Mesenchymal stem cell (in vitro differentiated cells and primary cell): ENCODE measurements at places on chromosomes 2 and 18.
A peak's percentile ranks its signal among the peaks of the same experiment; 100 is the strongest.

DNA sequence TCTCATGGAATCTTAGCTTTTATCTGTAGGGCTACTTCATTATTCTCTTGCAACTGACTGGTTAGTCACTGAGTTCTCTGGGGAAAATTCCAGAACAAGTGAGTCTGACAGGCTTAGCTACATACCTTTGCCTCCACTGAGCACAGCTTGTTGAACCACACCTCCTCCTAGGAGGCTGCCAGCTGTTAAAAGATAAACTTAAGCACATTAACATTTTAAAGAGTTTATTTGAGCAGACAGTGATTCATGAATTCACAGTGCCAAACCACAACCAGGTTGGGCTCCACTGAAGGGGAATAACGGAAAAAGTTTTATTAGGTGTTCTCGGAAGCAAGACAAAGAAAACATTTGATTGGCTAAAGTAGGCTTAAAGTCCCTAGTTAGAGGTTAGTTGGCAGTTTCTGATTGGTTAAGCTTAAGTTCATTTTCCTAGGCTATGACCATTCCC lies 12.5 kb upstream of the SLC38A11 start:
- DNase-seq = peak; percentile 89

DNA sequence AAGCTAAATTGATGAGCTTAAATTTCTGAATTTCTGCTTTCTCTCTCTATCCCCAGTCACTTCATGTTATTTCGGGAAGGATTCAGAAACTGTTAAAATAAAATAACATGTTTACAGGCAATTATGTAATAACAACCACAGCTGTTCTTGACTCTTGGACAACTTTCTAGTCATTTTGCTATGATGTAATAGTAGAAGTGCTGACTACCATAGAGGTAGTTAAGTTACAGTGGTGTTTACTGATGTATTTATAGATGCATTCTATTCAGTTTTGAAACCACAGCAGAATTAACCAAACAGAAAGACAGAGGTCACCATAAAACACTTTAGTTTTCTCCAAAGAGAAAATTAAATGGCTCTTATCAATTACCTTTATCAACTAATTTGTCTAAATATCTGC lies 1292.0 kb upstream of the CHAC2 start:
- DNase-seq = peak; percentile 17

- DNase-seq = peak; percentile 29
Measured at GRCh38 chr18:26468931-26469340, 79.4 kb downstream of the KCTD1 start.

DNA sequence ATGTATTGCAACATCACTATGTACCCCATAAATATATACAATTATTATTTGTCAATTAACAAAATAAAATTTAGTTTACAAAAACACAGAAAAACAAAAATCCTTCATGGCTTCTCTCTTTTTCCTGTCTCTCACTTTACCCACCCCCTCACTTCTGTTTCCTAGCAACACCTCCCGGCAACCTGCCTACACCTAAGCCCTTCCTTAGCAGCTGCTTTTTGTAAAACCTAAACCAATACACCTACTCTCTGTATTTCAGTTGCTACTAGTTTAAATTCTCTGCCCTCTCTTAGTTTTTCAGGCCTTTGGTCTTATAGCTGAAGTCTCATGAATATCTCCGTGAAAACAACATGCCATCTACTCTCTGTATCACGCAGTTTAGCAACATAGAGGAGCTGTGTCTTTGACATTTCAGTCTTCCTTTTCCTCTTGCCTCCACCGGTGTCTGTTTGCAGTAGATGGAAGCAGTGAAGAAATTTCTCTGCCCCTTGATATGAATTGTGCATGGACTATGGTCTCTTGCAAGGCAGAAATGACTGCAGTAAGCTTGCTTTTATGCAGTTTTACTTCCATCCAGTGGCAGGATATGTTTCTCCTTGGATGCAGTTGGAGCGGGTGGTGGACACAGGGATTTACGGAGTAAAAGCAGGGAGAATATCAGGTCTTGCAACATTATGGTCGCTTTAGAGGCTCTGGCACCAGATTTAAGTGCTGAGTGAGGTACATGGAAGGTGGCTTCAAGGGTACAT lies 42.0 kb upstream of the ZDBF2 start:
- DNase-seq = no peak

DNA sequence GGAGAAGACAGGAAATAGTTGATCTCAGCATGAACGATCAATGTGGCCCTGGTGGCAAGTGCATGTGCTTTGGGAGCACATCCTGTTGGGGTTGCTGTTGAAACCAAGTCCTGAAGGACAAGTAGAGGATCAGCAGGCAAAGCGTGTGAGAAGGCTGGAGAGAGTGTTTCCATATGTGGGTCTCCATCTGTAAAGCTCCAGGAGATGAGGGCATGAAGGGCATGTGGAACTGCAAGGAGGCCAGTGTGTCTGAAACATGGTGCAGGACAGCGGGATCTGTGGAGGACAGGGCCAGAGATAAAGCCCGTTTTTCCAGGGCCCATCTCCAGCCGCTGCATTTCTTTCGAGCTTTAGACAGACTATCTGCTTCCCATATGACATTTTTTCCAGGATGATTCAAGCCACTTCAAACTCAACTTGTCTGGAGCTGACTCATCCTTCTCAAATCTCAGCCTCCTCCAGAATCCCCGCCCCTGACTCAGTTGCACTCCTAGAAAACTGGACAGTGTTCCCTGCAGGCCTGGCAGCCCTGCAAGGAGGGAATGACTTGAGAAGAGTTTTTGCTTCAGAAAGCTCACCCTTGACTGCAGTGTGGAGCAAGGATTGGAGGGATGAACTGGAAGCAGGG lies 226.1 kb downstream of the VAPA start:
- DNase-seq = peak; percentile 93

GRCh38 chr2:98346311-98347236 lies at the start of gene CNGA3:
Gene CNGA3 (plus strand): TSS chr2:98346456. CDS start chr2:98369976, 23,520 bp downstream.
- peak; percentile 36 for DNase-seq
